ENCODE measurements at places on chromosomes 5 and 9.

- DNase-seq: no peak
Observed at GRCh38 chr9:108412755-108413154, 443.0 kb downstream of the ACTL7B start.

DNA sequence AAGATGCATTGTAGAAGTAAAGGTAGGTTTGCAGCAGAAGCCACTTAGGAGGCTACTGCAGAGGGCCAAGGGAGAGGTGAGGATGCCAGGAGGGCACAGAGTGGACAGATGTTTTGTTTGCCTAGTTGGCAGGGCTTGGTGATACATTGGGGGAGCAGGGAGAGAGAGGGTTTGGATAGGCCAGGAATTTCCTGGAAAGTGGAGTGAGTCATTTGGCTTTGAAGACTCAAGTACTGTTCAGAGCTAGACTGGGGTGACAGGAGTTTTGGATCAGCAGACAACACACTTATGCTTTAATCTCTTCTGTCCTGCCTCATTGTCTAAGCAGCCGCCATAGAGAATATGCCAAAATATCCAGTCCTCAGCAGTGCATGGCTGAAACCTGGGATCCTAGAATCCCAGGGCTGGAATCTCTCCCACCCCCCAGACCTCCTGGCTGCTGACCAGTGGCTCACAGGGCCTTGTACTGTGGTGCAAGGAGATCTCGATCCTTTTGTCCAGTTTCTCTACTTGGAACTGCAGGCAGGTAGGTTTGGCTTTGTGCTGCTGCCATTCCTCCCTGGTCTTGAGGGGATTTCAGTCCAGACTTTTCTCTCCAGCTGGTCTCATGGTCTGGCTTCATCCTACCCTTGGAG lies 11.0 kb downstream of the TMEM268 start:
- DNase-seq: peak; percentile 73

DNA sequence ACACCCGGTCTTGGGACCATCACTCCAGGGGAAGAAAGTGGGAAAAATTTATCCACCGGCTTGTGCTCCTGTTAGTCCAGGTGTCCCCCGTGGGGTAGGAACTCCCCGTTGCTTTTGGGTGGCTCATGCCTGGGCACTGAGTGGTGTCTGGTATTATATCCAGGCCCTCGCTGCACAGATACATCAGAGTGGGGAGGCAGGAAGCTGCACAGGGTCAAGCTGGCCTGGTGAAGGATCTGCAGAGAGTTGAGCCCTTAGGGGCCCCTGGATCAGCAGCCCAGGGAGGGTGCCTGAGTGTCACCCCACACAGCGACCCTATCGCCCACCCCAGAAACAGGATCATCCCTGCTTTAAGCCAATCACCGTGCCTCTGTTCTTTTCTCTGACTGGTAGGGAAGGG lies 24.4 kb upstream of the COL5A1 start:
- no peak for DNase-seq

DNA sequence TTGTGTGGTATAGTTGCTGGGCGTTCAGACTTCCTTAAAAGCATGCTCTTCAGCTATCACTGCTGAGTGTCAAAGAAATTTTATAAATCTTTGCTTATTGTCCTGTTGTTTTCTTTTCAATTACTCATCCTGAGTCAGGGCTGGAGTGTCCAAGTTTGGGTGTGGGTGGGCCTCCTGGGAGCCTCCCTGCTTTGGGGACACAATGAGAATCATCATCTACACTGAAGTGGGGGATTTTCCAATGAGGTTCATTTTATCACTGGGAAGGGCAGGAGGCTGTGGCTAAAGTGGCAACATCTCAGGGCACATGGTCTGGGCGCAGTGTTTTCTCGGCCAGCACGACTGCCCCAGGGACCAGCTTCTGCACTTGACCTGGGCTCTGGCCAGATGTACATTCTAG lies 19.5 kb downstream of the GFPT2 start:
- DNase-seq: peak; percentile 45

DNA sequence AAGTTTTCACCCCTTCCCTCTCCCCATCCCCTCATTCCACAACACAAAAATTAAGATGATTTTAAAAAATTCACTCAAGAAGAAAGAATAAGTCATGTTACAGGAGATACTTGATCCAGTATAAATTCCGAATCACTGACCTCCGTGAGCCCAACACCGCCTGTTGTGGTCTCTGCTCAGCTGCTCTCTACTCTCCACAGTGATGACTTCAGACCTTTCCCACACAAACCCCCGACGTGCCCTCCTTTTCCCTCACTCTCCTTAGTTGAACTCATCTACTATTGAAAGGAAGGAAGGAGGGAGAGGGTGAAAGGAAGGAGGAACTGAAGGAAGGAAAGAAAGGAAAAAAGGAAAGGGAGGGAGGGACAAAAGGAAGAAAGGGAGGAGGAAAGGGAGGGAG lies 55.1 kb downstream of the ZNF354C start:
- DNase-seq: no peak

DNA sequence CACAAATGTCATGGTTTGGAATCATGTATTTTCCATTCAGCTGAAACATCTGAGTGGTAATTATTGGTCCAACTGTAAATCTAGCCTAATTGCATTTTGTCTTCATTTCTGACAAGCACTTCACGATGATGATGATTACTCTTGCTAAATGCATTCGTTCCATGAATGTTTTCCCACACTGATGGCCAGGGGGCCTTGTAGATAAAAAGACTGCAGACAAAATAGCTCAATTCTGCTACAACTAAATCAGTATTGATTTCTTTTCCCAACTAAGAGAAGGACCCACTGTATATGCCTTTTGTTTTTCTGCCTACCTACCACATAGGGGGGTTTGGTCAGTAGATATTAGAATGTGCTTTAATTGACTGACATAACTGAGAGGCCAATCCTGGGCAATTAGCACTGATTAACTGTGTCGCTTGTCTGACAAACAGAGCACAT lies 1351.3 kb upstream of the NUDT12 start:
- no peak for DNase-seq

- no peak for DNase-seq
Observed at GRCh38 chr5:96244696-96245095, 188.4 kb downstream of the PCSK1 start.

- no peak for DNase-seq
Observed at GRCh38 chr5:153767221-153768188, 271.2 kb downstream of the FAM114A2 start.

DNA sequence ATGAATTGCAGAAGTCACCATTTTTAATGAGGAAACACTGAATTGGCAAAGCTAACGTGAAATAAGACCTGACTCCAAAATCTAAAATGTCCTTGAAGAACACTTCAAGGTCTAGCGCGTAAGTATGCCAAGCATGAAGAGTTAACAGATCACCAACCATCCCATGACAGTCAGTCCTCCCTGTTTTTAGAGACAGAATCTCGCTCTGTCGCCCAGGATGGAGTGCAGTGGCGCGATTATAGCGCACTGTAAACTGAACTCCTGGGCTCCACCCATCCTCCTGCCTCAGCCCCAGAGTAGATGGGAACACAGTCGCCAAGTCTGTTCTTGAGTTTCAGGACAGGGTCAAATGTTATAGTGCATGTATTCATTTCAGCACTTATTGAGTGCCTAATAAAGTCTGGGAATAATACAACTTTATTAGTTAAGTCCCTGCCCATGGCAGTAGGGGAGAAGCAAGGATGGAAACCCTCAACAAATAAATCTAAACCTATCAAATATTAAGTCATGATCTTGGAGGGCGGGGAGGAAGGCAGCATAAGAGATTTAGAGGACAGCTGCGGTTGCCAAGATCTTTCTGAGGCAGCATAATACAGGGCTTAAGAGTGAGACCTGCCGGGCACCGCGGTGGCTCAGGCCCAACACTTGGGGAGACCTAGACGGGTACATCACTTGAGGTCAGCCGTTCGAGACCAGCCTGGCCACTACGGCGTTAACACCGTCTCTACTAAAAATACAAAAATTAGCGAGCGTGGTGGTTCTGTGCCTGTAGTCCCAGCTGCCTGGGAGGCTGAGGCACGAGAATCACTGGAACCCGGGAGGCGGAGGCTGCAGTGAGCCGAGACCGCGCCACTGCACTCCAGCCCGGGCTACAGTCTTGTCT lies 1.1 kb downstream of the ATPSCKMT start:
- DNase-seq: no peak

DNA sequence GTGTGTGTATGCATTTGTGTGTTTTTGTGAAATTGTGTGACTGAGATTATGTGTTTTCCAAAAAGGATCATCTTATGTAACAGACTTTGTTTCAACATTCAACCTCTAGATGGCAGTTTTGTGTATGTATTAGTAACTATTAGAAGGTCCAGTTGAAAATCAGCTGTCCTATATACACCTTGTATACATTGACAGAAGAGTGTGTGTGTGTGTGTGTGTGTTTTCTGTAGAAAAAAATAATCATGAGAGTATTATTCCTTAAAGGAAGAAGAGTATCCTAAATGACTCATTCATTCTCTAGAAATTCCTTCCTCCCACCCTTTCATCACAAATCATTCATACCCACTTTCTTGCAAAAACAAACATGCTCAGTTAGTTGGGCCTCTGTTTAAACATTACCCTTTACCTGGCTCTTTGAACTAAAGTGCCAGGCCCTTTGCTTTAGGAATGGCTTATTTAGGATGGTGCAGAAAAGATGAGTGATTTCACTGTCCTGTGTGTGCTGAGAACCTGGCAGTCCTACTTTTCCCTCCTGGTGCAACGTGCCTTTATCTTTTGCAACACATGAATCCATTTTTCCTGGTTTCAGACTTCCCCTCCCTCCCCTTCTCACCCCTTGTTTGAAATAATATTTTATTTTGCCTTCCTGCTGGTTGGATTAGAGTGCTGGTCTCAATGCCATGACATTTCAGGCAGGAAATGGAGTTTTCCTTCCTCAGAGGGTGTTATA lies 152.2 kb downstream of the ARHGAP26 start:
- DNase-seq: peak; percentile 46

DNA sequence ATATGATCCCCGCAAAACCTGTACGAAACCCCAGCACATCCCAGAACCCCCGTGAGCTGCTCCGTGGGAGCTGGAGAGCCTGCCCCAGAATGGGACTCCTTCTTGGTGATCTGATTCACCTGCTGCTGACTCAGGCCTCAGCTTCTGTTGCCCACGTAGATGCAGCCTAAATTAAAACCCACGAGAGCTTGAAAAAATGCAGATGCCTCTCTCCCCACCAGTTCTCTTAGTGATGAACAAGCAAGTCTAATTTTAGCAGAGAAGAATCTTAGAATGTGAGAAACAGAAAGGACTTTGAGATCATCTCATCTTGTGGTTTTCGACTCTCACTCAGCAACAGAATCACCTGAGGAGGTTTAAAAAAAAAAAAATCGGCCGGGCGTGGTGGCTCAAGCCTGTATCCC lies 57.6 kb downstream of the TMOD1 start:
- DNase-seq: peak; percentile 4

GRCh38 chr5:135053989-135054388 lies 20.0 kb upstream of the PITX1 start:
- DNase-seq: no peak

GRCh38 chr9:4117835-4118610 lies 181.8 kb downstream of the GLIS3 start:
- DNase-seq: no peak

DNA sequence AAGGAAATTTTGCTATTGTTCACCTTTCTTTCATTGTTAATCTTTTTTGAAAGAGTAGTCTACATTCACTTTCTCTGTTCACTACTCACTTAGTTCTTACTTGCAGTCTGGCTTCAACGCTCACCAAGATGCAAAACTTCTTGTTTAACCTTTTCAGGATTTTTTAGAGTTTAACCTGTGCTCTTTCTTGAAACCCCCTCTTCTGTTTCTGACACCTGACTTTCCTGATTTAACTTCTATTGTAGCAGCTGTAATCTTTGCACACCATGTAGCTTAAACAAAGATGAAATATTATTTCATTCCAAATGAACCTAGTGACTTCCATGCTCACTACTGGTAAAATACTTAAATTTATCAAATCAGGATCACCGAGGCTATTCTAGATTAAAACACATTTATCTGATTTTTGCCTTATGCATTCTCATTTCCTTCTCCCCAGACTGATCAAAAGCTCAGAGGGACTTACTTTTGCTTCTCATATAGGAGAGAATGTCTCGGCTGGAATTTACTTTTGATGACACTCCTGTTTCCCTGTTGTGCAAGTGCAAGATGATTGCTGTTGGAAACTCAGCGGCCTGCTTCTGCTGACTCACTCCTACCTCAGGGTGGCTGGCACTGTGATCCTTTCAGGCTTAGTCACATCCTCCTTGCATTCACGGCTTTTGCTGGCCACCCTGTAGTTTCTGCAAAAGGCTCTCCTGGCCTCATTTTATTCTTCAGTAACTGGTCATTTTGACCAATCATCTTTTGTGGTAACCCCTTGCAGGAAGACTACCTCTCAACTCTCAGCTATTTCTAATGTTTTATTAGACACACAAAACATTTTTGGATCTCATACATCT lies 109.3 kb upstream of the IFNE start:
- peak; percentile 94 for DNase-seq

GRCh38 chr5:146643776-146644175 lies 127.8 kb upstream of the GPR151 start:
- no peak for DNase-seq

DNA sequence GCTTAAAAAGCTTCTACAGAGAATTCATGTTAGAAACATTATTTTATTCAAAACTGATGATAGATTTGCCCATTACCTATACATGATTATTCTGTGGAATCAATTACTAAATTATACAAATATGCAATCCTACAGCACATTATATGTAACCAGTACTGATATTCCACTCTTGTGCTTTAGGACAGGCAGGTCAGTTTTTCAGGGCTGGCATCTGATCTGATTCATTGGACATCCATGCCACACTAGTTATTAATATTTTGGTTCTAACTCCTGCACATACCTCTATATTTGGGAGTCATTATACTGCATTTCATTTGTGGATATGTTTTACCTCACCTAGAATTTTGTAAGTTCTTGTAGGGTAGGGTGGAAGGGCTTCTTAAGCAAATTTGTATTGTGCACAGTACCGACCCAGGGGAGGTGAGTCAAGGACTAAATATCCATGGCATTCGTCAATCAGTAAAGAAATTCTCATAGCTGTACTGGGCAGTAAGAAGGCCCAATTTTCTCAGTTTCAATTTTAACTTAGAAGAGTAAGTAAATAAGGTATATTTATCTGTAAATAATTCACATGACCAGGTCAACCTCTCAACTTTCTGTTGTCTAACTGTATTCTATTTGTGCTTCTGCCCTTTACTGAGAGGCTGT lies 33.5 kb downstream of the ELOVL7 start:
- peak; percentile 90 for DNase-seq

GRCh38 chr9:16552252-16552651 lies 318.2 kb downstream of the BNC2 start:
- no peak for DNase-seq

GRCh38 chr9:25322142-25322541 lies 356.1 kb downstream of the TUSC1 start:
- DNase-seq: no peak

All from kidney glomerular epithelial cell (primary cell).